ENCODE measurements at places on chromosomes 16 and 17.

DNA sequence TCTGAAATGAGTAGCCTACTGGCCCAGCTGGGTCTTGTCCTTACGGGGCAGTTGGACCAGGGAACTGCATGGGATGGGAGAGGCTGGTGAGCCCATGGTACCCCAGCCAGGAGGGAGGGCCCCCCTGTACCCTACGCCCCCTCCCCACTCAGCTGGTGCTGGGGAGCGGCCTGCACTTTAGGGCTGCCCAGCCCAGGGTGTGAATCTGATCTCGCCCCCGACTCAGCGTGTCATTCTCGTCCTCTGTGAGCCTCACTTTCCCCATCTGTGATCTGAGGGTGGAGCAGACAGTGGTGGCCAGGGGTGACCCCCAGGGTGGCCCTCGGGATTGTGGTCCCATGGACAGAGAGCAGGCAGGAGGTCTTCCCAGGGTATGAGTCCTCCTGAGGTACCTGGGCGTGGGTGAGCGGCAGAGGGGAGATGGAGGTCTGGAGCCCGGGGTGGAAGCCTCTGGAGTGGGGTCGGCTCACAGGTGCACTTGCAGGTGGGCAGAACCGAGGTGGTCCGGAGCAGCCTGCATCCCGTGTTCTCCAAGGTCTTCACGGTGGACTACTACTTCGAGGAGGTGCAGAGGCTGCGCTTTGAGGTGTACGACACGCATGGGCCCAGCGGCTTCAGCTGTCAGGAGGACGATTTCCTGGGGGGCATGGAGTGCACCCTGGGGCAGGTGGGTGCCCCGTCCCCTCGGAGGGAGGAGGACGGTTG lies 1.6 kb downstream of the CPNE7 start:
- DNase-seq, result no peak

- no peak for DNase-seq
These were observed 23.3 kb downstream of the ZNF75A start for GRCh38 chr16:3328643-3329042.

DNA sequence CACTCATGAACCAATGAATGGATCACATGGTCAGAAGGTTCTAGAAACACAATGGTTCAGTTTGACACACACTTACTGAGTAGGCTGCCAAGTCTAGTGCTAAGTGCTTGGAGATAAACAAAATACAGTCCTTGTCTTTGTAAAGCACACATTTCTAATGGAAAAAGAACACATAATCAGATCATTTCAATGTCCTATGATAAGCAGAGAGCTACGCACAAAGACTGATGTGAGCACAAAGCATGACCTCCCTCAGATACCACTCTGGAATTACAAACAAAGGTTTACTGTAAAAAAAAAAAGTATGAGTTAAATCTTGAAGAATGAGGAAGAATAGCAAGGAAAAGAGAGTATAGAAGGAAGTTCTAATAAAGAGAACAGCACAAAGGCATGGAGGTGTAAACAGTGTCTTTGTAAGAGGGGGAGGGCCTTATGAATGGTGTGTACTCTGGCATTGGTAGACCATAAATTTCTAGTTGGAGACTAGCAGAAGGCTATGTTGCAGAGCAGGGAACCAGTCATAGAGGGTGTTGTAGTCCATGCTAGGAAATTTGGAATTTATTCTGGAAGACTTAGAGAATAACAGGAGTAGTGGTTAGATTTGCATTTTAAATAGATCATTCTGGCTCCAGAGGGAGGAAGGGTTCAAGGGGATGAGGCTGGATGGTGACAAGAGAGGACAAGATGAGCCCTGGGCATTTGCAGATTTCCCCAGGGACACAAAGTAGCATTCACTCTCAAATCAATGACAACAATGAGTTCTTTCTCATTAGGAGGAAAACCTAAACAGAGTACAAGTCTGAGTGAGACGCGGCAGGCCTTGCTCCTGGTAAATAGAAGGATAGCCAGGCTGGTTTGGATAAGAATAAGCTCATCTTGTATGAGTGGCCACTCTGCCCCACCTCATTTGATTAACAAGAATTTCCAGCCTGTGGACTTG lies 468.0 kb downstream of the TOX3 start:
- no peak for DNase-seq

DNA sequence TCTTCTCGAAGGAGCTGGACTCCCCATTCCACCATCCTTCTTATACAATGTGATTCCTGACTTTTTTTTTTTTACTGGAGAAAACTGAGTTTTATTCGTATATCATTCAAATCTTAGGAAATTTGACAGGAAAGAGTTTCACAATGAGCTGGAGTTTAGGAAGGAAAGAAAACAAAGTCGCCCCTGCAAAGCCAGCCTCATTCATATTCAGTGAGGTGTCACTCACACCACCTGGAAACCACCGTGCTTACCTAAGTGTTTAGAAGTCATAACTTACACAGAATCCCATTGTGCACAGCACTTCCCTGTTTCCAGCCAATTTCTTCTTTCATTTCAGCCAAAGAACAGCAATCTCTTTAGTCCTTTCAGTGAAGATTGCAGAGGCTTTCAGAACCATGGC lies 90.3 kb upstream of the CHMP6 start:
- peak; percentile 29 for DNase-seq

GRCh38 chr17:78369791-78370381 lies 8.6 kb upstream of the PGS1 start:
- no peak for DNase-seq

DNA sequence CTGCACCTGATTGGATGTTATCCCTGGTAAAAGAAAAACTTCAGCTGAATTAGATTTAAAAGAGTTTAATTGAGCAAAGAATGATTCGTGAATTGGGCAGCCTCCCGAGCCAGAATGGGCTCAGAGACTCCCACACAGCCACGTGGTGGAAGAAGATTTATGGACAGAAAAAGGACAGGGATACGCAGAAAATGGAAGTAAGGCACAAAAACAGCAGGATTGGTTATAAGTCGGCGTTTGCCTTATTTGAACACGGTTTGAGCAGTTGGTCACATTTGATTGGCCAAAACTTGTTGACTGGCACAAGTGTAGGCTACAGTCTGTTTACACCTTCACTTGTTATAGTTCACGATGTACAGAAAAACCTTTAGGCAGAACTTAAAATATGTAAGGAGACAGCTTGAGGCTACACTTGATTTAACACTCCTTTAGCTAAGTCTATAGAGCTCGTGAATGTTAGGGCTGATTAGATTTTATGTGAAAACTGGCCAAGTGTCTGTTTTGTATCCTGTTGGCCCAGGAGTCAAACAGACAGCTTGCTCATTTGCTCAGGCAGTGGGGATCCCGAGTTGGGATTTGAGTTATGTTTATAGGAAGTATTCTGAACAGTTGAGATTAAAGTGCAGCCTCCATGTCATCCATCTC lies 119.5 kb upstream of the SHISA6 start:
- no peak for DNase-seq

- no peak for DNase-seq
These were observed 6.2 kb upstream of the SLC7A6 start for GRCh38 chr16:68257906-68258800.

- no peak for DNase-seq
These were observed 98.7 kb downstream of the HS3ST2 start for GRCh38 chr16:22912654-22913053.

GRCh38 chr17:73156166-73156840 lies 8.5 kb upstream of the SSTR2 start:
- no peak for DNase-seq

- no peak for DNase-seq
These were observed 577.8 kb downstream of the WWOX start for GRCh38 chr16:78677181-78677731.

- DNase-seq, result no peak
These were observed 30.6 kb upstream of the CBFA2T3 start for GRCh38 chr16:89007371-89008249.

GRCh38 chr17:69406941-69407340 lies 7.6 kb upstream of the MAP2K6 start:
- DNase-seq, result no peak

DNA sequence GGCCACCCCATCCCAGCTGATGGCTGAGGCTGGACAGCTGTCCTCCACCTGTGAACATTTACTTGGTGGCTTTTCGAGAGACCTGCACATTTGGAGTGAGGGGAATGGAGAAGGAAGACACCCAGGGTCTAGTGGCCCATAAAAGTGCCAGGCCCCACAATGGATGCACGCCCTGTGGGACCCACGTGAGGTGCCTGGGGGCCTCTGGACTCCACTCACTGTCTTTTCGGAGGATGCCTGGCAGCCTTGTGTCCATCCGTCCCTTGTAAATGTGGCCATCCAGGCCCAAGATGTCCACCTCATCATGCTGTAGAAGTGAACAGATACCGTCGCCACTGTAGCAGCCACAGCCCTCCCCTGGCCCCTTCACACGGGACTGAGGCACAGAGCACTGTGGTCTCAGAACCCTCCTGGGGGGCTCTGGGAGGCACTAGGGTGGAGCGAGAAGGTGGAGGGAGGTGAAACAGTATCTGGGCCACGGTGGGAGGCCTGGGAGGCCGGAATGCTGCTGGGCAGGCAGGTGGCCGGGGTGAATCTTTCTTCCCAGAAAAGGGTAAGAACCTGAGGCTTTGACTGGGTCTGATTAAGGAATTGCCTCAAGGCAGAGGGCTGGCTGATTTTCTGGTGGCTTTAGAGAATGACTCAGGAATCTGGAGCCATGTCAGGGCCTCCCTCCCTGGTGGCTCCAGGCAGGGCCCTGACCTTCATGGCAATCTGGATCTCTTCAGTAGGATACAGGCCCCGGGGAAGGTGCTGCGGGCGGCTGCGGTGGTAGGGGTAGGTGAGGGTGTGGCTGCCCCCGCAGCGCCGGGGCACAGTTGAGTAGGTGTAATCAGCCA lies 11.5 kb downstream of the UBALD2 start:
- no peak for DNase-seq

GRCh38 chr17:67902511-67903231 lies 77.4 kb downstream of the BPTF start:
- DNase-seq, result no peak

- DNase-seq, result no peak
These were observed 137.0 kb upstream of the TP53TG3D start for GRCh38 chr16:32116080-32116479.

DNA sequence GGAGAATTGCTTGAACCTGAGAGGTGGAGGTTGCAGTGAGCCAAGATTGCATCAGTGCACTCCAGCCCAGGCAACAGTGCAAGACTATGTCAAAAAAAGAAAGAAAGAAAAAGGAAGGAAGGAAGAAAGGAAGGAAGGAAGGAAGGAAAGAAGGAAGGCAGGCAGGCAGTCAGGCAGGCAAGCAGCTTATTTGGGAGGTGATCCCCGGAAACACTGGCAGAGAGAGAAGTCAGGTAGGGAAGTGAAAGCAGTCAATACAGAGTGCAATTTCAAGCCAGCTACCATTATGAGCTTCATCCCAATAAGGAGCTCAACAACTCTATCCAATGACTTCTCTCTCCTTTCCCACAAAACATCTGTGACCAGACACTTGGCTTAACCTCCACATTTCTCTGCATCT lies 83.0 kb upstream of the TBC1D3K start:
- no peak for DNase-seq

GRCh38 chr17:14317383-14317782 lies 16.5 kb downstream of the HS3ST3B1 start:
- no peak for DNase-seq

GRCh38 chr17:29458066-29458465 lies 67.9 kb downstream of the TAOK1 start:
- DNase-seq, result no peak

DNA sequence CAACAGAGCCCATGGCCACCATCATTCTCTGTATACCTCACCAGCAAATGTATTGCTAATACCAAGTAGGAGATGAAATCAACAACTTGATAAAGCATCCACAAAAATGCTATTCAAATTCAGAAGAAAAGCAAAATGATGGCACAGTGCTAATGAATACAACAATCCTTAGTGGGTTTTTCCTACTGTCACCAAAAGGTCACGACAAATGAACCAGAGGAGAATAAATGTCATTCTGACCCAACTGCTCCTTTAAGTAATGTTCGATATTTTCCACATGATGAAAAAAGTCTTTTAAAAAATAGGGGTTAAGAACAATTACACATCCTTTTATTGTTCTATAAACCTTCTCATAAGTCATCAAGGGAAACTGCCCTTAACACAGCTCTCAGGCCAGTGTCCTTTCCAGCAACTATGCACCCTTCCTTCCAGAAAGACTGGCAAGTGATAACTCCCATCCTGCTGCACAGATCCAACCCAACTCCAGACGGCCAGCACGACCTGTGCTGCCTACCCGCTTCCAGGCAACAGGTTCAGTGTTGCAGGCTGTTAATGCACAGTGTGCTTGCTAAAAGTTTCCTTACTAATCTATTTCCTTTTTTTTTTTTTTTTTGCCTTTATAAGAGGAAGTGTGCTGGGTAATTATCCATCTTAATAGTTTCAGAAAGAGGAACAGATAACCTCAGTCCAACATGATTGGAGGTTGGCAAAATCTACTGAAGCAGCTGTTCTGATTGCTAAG lies 15.4 kb downstream of the FBXO31 start:
- DNase-seq, result no peak

DNA sequence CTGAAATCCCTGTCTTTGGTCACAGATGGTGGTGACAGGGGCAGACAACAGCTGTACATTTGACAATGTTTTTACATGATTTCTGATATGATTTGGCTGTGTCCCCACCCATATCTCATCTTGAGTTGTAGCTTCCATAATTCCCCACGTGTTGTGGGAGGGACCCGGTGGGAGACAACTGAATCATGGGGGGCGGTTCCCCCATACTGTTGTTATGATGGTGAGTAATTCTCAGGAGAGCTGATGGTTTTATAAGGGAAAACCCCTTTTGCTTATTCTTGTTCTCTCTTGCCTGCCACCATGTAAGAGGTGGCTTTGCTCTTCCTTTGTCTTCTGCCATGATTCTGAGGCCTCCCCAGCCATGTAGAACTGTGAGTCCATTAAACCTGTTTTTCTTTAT lies 353.9 kb downstream of the CPPED1 start:
- DNase-seq, result no peak

DNA sequence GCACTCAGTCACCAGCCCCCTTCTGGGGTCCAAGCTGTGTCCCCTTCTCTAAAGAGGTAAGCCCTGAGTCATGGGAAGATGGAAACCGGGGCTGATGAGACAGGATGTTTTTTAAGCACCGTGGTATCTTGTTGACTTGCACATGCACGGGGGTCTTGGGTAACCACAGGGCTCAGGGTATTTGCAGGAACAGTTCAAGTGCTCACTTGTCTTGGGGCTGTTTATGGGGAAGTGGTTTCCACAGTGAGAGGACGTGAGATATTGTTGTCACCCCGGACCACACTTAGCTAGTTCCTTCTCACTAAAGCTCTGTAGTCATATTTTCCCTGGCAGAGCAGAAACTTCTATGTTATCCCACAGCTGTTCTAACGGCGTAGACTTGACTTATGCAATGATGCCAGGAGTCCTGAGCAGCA lies 7.7 kb downstream of the CCL3L1 start:
- DNase-seq, result no peak

GRCh38 chr17:73201215-73202069 lies 8.6 kb downstream of the COG1 start:
- no peak for DNase-seq

DNA sequence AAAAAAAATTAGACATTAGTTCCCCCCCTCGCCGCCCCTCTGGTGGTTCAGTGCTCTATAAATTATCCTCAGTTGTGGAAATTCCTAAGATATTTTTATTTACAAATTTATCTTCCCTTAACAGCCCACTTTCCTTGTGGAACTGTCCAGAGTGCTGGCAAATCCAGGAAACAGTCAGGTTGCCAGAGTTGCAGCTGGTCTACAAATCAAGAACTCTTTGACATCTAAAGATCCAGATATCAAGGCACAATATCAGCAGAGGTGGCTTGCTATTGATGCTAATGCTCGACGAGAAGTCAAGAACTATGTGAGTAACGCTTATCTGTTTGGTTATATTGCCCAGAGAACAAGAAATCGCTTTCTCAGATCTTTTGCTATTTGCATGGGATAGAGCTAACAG lies 2.9 kb downstream of the KPNB1 start:
- no peak for DNase-seq

Measured in pulmonary artery endothelial cell (primary cell).